ENCODE measurements at places on chromosomes 16 and 17.

GRCh38 chr16:67304020-67304419 lies 22.5 kb downstream of the KCTD19 start:
- no peak for DNase-seq

GRCh38 chr17:10698096-10698818 lies 863 bp downstream of the ADPRM start:
- no peak for DNase-seq

DNA sequence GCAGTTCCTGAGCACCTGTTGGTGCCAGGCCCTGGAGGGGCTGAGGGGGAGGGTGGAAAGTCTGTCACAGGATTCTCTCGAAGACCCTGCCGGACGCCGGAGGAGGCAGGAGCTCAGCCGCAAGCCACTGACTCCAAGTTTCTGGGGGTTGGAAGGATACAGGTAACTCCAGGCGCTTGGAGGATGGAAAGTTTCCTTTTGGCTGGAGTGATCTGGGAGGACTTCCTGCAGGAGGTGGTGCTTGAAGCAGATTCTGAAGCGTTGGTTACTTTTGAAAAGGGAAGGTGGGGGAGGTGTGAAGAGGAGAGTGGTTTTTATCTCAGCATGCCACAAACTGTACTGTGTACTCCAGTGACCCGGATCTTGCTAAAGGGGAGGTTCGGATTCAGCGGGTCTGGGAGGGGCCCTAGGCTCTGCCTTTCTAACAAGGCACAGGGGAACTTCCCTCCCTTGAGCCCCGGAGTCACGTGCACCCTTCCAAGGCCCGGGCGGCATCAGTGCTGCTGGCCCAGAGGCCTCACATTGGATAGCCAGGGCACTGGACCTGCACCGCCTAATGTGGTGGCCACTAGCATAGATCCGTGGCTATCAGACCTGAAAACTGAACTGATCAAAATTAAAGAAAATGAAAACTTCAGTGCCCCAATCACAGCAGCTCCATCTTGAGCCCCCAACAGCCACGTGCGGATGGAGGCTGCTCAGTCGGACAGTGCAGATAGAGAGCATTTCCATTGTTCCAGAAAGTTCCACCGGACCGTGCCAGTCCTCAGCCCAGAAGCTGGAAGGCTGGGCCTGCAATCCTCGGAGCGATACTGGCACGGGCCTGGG lies 42.2 kb upstream of the GSE1 start:
- peak; percentile 17 for DNase-seq

DNA sequence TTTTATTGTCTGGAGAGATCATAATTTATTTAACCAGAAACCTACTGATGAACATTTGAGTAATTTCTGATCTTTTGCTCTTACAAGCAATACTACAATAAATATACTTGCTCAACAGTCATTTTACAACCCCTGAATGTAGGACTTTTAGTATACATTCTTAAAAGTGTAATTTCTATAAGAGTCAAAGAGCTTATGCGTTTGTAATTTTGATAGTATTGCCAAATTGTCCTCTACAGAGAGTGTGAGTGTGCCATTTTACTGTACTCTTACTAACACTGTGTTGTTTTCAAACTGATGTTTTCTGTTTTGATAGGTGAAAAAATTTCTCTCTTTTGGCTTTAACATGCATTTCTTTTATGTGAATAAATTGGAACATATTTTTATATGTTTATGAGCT lies 139.1 kb downstream of the FTO start:
- no peak for DNase-seq

- DNase-seq = no peak
Measured at GRCh38 chr17:82201498-82201910, 11.1 kb downstream of the CCDC57 start.

GRCh38 chr16:67857547-67858233 lies 10.2 kb upstream of the CENPT start:
- no peak for DNase-seq

DNA sequence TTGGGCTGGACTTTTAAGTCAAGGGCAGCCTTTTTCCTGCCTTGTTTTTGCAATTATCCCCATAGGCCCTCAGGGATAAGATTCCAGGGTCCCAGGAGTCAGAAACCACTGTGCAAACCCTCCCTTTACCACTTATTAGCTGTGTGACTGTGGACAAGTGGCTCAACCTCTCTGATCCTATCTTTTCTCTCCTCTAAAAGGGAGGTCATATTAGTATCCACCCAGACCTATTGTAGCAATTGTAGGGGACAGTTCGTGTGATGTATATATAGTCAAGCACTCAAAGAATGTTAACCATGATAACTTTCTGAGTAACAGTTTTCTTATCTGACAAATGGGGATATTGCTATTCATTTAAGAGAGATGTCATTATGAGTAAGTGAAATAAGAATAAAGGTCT lies 68.2 kb downstream of the IRX5 start:
- DNase-seq = no peak

DNA sequence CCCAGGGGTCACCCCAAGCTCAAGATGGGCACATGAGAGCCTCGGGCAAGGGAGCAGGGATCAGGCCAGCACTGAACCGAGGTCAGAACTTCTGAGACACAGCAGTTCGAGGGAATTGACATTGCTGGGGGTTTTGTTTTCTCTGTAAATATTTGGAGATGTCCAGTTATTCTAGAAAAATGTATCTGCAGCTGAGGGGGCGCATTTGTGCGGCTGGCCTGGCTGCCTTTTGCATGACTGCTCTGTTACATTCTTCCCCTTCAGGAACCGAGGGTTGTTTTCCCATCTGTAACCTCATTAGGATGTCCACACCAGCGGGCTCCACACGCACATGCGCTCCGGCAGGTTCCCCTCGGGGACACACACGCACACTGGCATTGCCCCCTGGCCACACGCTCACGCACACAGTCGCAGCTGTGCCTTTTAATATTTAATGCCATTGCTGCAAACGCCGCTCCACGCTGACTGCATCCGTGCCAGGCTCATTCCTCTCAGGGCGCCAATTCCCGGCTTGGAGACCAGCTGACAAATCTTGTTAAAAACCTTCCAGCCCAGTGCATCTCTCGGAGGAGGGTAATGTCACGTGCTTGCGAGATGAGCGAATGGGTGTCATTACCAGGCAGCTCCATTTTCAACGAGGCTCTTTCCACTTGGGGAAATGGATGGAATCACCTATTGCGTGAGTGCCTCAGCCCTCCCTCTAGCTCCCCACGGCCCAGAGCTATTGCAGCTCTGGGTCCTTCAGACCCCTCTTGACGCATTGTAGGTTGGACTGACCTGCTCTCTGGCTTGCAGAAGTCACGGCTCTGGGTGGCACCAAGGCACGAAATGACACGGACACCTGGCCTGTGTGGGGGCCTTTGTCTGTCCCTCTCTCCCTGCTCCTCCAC lies 13.1 kb downstream of the CCR7 start:
- DNase-seq = no peak

GRCh38 chr16:57966204-57966771 lies 4.6 kb downstream of the CNGB1 start:
- no peak for DNase-seq

Measured in stimulated activated CD8-positive, alpha-beta memory T cell treated with anti-CD3 and anti-CD28 coated beads, Interleukin-4, amount 100 ng/mL, for 1 hour (primary cell).